ENCODE measurements at places on chromosomes 1 and 21.

- no peak for DNase-seq
These were observed 147.0 kb upstream of the COA6 start for GRCh38 chr1:234226113-234226818.

- DNase-seq: no peak
These were observed 55.5 kb upstream of the TRIM67 start for GRCh38 chr1:231106347-231106746.

DNA sequence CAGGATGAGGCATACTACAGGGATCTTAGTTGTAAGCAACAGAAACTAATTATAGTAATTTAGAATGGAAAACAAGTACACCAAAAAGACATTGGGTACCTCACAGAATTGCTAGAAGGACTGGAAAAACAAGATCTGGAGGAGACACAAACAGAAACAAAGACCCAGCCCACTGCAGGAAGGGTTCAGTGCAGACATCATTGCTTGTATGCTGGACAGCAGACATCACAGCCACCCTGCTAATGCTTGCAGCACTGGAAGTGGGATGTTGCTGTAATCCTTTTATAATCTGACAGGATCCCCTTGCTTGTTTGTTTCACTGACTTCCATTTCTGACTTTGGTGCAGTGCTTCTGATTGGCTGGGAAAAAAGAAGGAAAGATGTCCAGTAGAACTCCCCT, 111.4 kb upstream of the ZNF678 start:
- no peak for DNase-seq

GRCh38 chr1:226886122-226886901, 15.9 kb downstream of the PSEN2 start:
- no peak for DNase-seq

- no peak for DNase-seq
These were observed 41.7 kb downstream of the NFIA start for GRCh38 chr1:61124078-61124477.
